ENCODE measurements at places on chromosomes 5 and 9.
A peak's percentile ranks its signal among the peaks of the same experiment; 100 is the strongest.

- DNase-seq: no peak
These were observed 207.6 kb upstream of the CDKN2B start for GRCh38 chr9:22216730-22217172.

DNA sequence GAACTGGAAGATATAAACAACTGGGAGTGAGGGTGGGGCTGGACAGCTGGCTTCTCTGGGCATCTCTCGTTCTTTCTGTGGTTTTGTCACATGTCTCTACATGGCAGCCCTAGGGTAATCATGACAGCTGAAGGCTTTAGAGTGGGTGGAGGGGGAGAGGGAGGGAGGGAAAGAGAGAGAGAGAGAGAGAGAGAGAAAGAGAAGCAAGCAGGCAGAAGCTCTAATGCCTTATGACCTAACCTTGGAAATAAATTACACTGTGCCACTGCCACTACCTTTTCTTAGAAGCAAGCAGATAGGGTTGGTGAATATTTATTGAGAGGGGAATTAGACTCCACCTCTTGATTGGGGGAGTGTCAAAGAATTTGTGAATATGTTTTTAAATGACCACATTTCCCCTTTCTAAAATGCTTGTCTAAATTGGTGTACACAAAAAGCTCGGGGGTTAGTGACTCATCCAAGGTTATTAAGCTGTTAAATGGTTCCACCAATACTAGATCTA is 2.6 kb upstream of the DAPK1 start:
- no peak for DNase-seq

DNA sequence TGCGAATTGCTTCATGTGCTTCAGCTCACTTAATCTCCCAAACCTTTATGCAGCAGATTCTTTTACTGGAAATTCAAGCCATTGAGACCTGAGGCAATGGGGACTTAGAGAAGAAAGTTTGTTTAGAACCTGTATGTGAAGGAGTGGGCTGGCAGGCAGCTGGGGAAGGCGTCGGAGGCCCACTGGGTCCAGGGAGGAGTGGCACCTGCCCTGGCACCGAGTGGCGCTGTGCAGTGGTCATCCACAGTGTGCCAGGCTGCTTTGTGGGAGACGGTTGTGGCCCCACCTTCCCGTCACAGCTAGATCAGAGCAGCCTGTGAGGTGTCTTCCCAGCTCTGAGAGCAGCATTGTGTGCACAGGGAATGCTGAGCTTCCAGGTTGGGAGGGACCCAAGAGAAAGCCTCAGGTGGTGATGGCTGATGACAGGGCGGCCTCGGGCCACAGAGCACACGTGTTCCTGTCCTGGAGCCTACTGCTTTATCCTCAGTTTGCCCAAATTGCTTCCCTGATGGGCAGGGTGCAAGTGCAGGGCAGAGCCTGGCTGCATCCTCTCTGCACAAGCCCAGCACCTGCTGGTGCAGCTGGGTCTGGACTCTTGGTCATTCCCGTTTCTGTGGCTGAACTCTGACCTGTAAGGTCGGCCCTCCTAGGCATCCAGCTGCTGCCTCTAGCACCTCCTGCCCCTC is 175.2 kb downstream of the CACNA1B start:
- no peak for DNase-seq

GRCh38 chr5:87844866-87845265 is 423.8 kb downstream of the TMEM161B start:
- no peak for DNase-seq

- DNase-seq: no peak
These were observed 42.0 kb upstream of the FKTN start for GRCh38 chr9:105515811-105516413.

- no peak for DNase-seq
These were observed 38.3 kb downstream of the NR2F1 start for GRCh38 chr5:93621327-93621798.

GRCh38 chr9:125430161-125431011 is 168.8 kb downstream of the GAPVD1 start:
- DNase-seq: no peak

DNA sequence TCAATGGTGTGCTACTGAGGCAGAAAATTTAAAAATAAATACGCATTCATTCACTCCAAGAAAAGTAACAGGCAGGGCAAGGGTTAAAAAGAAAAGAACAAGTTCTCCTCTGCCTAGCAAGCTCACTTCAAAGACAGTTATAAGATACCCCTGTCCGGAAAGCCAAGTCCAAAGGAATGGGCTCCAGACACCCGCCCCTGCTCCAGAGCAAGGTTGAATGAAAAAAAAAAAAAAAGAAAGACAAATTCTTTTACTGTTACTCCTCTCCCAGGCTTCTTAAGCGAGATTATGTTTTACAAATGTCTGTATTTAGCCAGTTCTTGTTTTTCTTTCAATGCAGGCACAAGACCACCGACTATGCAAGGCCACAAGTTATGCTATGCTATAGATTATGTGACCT is 9.1 kb upstream of the ANXA2R start:
- DNase-seq: no peak

- DNase-seq: no peak
These were observed 21.5 kb downstream of the XPA start for GRCh38 chr9:97675655-97676054.

DNA sequence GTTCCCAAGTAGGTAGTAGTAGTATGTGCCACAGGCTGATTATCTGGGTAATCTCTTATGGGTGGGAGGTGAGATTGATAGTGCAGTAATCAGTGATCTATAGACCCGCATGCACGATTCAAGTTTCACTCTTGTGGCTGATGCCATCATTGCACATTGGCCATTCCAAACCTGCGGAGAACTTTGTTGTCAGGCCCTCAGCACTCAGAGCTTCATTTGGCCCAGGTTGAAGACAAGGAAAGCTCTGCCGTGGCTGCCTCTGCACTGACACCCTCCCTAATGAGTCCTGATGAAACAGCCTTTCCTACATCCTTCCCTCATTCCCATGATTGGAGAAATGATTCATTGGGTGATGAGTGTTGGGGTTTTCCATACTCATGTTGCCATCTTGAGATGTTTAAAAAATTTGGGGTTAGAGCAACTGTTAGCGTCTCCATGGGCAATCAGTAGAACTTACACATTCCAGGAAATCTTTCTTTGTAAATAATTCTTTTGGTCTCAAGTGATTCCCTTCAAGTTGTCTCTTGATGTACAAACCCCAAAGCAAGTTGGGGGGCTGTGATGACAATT is 22.9 kb downstream of the PROP1 start:
- DNase-seq: no peak

- DNase-seq: no peak
These were observed 7.1 kb downstream of the MAT2B start for GRCh38 chr5:163512526-163512925.

DNA sequence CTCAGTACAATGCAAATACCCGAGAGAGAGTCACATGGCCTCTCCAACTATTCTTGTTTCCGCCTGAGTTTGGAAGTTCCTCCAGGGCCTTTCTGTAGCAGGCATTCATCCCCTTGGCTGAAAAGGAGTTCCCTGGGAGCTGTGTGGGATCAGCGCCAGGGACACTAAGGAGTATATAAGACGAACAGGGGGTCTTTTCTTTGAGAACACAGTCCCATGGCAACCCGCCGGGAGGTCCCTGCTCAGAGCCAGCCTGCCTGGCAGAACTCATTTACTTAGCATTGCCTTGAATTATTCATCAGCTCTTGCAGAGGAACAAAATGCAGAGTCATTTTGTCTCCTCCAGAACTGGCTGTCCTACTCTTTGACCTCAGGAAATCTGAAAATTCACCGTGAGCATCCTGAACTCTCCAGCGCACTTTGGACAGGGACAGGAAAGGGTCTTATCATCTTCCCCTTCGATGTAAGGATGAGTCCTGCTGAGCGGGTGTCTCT is 120.4 kb upstream of the OSMR start:
- no peak for DNase-seq

DNA sequence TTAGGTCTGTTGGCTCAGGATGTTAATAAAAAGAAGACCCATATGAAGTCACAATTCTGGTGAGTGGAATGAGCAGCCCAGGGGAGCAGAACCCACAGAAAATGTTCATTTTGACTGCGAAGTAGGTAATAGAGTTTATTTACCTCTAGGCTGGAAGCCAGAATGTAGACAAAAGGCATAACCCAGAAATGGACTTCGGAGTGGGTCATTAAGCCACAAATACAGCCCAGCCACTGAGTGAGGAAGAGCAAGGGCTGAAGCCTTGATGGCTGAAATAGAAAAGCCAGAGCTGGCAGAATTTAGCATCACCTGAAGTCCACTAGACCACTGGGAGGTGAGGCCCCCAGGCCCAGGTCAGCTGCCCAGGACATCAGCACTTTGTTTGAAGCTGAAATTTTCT is 168.0 kb downstream of the NXNL2 start:
- DNase-seq: no peak

GRCh38 chr5:180128671-180129261 is 57.2 kb upstream of the RNF130 start:
- DNase-seq: no peak

DNA sequence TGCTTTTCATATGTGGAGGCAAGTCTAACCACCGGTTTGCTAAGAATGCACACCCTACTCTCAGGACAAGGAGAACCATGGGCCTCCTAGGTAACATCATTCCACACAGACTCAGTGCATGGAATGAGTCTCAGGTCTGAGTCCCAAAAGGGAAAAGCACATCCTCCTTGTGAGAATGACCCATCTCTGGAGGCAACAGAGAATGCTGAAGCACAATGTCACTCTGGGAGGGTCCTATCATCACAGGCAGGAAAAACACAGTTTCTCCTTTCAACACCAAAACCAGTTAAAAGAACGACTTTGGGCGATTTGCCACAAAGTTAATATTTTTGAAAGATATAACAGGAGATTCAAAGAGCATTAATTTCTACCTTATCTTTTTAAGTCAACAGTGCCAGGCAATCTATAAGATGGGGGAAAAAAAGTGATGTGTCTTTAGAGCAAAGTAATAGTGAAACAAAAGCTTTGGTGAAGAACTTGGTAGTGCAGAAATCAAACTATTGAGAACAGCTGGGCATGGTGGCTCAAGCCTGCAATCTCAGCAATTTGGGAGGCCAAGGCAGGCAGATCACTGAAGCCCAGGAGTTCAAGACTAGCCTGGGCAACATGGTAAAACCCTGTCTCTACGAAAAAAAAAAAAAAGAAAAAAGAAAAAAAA is 97.3 kb downstream of the OXCT1 start:
- DNase-seq: no peak

DNA sequence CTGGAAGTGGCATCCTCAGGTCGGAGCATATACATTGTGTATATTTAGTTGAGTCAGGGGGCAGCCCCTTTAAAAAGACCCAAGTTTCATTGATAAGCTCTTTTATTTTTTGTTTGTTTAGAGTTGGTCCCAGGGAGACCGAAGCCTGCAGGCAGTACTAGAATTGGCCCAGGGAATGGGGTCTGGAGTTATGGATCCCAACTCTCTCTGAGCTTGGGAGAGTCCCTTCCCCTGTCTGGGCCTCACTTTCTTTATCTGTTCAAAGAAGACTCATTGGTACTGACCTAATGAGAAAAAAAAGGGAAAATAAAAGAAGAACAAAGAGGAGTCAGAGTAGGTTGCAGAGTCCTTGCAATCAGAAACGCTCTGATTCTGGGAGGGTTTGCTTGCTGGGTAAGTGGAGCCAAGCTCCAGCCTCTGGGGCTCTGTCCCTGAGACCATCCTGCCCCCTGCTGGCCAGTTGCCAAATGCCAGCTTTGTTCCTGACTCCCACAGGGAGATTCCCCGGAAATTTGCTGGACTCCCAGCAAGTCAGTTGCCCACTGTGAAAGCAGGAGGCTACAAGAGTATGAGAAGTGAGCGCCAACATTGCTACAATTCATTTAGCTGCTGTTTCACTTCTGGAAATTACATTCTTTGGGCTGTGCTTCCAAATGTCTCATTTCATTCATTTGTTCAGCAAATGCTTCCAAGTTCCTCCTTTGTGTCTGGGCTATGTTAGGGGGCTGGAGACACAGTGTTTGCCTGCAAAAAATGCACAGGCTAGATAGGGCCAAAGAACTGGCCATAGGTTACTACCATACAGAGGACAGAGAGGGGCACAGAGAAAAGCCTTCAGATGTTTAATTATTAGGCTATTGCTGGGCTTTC is 156.2 kb downstream of the MELK start:
- DNase-seq: peak; percentile 22

DNA sequence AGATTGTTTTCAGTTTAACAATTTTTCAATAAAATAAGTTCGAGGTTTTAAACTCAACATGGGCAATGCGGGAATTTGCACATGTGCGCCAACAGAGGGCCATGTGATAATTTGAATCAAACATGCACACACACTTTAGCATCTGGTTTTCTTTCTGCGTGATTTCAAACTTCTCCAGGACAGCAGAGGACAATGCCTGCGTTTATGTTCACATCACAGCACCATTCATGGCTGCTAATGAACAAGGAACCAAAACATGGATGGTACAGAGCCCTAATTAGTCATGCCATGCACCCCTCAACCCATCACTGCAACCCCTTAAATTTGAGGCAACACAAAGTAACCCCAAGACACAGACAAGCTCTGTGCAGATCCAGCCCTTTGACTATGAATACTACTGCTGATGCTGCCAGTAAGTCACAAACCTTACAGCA is 2.8 kb downstream of the SHC3 start:
- no peak for DNase-seq

GRCh38 chr5:119340597-119341218 is 15.1 kb upstream of the TNFAIP8 start:
- no peak for DNase-seq

DNA sequence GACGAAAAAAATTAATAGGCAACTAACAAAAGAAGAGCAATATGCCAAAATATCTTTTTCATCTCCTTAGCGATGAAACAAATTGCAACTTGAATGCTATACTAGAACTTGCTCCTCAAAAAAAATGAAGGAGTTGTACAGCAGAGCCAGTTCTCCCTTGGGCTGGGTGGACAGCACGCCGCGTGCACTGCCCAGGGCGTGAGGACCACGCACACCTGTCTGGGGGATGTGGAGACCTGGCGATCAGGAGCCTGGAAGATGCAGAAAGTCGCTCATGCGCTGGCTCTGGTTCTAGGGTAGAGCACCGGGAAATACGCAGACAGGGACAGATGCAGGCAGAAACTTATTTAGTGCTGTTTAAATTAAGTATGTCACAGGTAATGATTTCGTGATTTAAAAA is 342.0 kb upstream of the IRX4 start:
- DNase-seq: no peak

- no peak for DNase-seq
These were observed 250.5 kb downstream of the NR2F1-AS1 start for GRCh38 chr5:93330506-93330905.

DNA sequence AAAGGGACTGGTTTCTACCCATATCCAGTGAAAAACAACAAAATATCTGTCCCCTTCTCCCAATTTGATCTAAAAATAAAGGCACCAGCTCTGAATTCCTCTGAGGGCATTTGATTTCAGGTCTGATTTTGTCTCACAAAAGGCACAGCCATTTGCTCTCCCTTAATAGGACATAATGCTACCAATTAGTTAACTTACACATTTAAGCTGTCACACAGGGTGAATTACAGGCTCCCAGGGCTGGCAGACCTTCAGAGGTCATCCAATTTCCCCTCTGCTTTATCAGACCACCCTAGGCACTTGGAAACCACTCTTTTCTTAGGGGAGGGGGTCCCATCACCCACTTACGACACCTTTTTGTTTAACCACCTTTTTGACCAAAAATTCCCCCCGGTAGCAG is 319.9 kb downstream of the SPOCK1 start:
- no peak for DNase-seq

- no peak for DNase-seq
These were observed 31.3 kb downstream of the IRX4 start for GRCh38 chr5:1851290-1851934.

- DNase-seq: no peak
These were observed 2.0 kb downstream of the CXXC5 start for GRCh38 chr5:139650031-139650688.

GRCh38 chr9:95903398-95903797 is 27.9 kb downstream of the ERCC6L2 start:
- DNase-seq: no peak

- no peak for DNase-seq
These were observed 288.7 kb downstream of the FBXL17 start for GRCh38 chr5:108093186-108093585.

- no peak for DNase-seq
These were observed 534.5 kb downstream of the EBF1 start for GRCh38 chr5:158565017-158565789.
